Esophagus squamous epithelium (tissue), 5 donors: ENCODE measurements at places on chromosomes 7 and 10.

GRCh38 chr7:44580945-44581878 lies 819 bp downstream of the TMED4 start:
- H3K4me1 ChIP-seq: peaks cover 15% of the 10 kb centered on the region

DNA sequence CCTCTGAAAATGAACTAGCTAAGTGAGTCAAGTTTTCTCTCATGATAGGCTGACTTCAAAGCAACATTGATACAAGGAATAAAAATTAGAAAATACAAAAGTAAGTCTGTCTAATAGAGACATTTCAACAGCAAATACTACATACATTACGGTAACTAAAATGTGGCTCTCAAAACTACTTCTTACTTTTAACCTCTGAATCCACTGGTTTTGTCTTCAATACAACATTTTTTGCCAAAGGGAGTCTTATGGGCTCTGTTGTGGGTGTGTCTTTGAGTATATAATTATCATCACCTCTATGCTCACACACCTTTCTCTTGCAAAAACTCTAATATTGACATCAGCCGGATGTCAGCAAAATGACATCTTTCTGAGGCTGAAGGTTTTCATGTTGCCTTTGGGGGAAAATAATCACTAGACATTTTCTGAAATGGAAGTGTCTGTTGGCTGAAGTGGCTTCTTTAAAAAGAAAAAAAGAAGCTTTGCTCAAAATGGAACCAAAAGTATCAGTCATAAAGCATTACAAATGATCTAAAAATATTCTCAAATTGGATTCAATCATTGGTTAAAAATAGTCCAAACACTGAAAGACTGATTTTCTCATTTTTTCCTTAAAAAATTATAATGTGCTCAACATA lies 41.8 kb upstream of the FAM133B start:
- H3K4me3 ChIP-seq: no peak overlapping the region
- H3K27ac ChIP-seq: no peak overlapping the region
- no peaks in the 10 kb centered on the region for H3K36me3 ChIP-seq
- DNase-seq: no peak

DNA sequence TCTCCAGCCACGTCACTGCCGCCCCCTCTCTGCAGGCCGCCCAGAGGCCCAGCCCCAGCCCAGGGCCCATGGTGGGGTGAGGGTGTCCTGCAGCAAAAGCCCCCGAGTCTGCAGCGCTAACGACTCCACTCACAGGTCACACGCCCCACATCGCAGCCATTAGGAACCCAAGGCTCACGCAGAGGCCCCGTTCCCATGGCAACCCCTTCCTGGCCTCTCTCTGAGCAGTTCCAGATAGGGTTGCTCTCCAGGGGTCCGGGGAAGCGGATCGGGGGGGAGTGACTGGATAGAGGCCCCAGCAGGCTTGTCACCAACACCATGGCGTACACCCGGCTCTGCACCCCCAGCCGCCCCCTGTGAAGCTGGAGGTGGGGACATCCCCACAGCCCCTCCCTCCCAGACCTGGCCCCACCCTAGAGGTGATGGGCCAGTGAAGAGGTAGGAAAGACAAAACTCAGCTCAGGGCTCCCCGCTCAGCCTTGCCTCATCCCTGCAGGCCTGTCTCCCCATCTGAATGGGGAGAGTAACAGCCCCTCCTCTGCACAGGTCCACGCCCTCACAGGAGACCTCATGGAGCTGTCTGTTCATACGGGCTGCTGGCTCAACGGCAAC lies 41.2 kb downstream of the TNRC18 start:
- H3K4me1 ChIP-seq: peaks cover 42% of the 10 kb centered on the region
- no peak for DNase-seq
- peaks cover 15% of the 10 kb centered on the region for H3K36me3 ChIP-seq
- no peaks in the 10 kb centered on the region for H3K27me3 ChIP-seq
- peak overlapping the region; percentile 3 for H3K27ac ChIP-seq

DNA sequence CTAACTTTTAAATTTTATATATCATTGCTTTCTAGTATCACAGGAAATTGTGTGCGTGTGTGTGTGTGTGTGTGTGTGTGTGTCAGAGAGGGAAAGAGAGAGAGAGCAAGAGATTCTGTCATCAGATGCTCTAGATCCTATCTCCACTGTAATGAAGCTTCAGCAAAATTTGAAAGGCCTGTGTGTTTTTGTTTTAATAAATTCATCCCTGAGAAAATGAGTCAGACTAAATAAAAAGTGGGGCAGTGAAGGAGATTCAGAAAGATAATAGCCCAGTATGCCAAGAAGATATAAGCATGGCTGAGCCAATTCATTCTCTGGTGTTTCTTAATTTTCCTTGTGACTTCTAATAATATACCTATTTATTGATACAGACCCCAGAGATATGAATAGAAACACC lies 184.2 kb upstream of the TMEM196 start:
- no peaks in the 10 kb centered on the region for H3K4me1 ChIP-seq
- no peak overlapping the region for H3K27ac ChIP-seq
- no peak for DNase-seq
- H3K36me3 ChIP-seq: no peaks in the 10 kb centered on the region
- H3K4me3 ChIP-seq: no peak overlapping the region

DNA sequence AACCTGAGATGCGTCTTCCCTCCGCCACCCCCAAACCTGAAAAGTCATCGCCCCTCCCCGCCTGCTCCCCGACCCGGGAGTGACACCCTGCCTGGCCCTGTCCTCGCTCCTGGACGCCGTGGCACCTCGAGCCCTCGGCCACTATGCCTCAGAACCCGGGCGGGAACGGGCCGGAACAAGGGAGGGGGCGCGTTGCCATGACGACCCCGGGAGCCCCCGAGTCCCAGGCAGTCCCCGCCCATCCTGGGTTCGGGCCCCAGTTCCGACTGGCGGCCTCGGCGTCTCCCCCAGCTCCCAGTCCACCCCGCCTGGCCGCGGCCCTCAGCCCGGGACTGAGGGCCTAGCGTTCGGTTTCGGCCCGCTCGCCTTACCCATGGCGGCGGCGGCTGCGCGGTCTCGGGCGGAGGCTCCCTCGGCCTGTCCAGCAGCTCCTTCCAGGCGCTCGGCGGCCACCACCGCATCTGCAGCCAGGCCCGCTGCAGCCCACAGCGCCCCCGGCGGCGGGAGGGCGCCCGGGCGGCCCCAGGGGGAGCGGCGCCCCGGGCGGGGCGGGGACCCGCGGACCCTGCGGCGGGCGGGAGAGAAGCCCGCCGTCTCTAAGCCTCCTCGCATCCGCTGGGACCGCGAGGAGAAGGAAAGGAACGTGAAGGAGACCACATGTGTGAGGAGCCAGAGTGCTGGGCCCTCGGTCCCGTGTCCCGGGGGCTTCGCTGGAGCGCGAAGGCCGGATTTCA lies at the start of gene RUFY2:
Gene RUFY2 (minus strand): TSS at position 463 of the 734 bp plus-strand sequence. CDS start 88 bp downstream, at position 375.
- peak within 1 kb of the TSS; percentile 96 for H3K27ac ChIP-seq
- no peaks in the 10 kb centered on the region for H3K27me3 ChIP-seq
- peaks cover 5% of the 10 kb centered on the region for H3K36me3 ChIP-seq
- DNase-seq: no peak

DNA sequence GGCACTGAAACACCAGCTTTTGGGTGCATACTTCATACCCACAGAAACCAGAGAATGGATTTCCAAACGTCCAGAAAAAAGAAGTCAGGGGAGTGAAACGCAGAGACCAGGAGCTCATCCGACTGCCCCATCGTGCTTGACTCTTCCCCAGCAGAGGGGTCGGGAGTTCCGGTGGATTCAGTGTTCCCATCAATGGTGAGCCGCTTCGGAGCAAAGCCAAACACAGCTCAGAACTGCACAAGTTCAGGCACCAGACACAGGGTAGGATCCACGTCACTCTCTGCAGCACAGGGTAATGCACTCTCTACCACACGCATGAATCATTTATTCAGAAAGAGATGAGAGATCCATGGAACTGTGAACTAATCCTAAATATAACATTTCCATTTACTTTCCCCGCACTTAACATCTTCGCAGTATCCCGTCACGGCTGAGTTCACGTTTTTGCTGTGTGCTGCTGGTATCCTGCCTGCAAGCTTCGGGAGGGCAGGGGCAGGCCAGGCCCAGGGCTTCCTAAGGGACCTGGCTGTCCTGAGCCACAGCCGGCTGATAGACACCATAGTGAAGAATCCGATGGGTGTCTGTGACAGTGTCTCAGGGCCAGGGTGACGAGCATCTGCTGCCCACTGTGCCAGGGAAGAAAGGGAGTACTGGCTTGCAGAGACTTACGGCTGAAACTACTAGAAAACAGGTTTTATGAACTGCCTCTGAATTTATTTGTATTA lies 545.3 kb downstream of the PTPRN2 start:
- no peak overlapping the region for H3K27ac ChIP-seq
- no peaks in the 10 kb centered on the region for H3K4me1 ChIP-seq

GRCh38 chr7:1884583-1885350 lies 214.7 kb downstream of the ELFN1 start:
- H3K27me3 ChIP-seq: no peaks in the 10 kb centered on the region
- H3K36me3 ChIP-seq: no peaks in the 10 kb centered on the region
- H3K27ac ChIP-seq: no peak overlapping the region
- DNase-seq: no peak
